ENCODE measurements at places on chromosomes 1 and 21. TPM values are rescaled to one million over a fixed set of nuclear protein-coding genes. Genes with fewer than 3 reads are reported as not detected.

Gene NMNAT2
- total RNA-seq, result 0.28 TPM

Gene FBLIM1
- total RNA-seq, result 1.6 TPM

Gene DNAJC28
- total RNA-seq, result 1.2 TPM

Gene CLCA1
- total RNA-seq, result 0.14 TPM

Gene IVL
- total RNA-seq, result 0.57 TPM

Gene BTG2
- 174 TPM for total RNA-seq

Gene RXRG
- 0.47 TPM for total RNA-seq

Gene PLA2G2A
- 0.28 TPM for total RNA-seq

Gene AQP10
- total RNA-seq, result 0.05 TPM

Gene XKR8
- 1.3 TPM for total RNA-seq

Gene CFAP141
- not detected for total RNA-seq

Gene TCP10L
- total RNA-seq, result 1.0 TPM

Gene HPCA
- total RNA-seq, result 0.24 TPM

Gene NLRP3
- total RNA-seq, result 1.7 TPM

Gene EXO1
- 19.6 TPM for total RNA-seq

Gene DNAJC8
- total RNA-seq, result 146 TPM

Gene TNFRSF14
- 72.4 TPM for total RNA-seq

Gene RGS7
- 0.05 TPM for total RNA-seq

Gene CFHR3
- not detected for total RNA-seq

Gene SLC2A5
- 1.5 TPM for total RNA-seq

Gene HMGCS2
- 1.5 TPM for total RNA-seq

Gene FALEC
- total RNA-seq, result 0.19 TPM

Gene HSD3B2
- total RNA-seq, result 0.42 TPM

Gene BCL2L15
- total RNA-seq, result 0.76 TPM

Gene AIM2
- total RNA-seq, result 3.8 TPM

Gene CBR3
- total RNA-seq, result 1.5 TPM

Gene LAMC1
- total RNA-seq, result 20.5 TPM

Gene TDRD10
- 0.47 TPM for total RNA-seq

Gene TIE1
- total RNA-seq, result 4.8 TPM

Gene RNF2
- 19.3 TPM for total RNA-seq

Gene FCAMR
- 0.19 TPM for total RNA-seq

Gene RSPH1
- 0.38 TPM for total RNA-seq

Gene LIPI
- total RNA-seq, result not detected

Gene OLIG2
- total RNA-seq, result 0.05 TPM

Gene NAXE
- 64.4 TPM for total RNA-seq

Gene ZNHIT6
- total RNA-seq, result 10.0 TPM

Gene BTBD8
- 2.9 TPM for total RNA-seq

Gene C1orf50
- 4.0 TPM for total RNA-seq

Gene RGS4
- total RNA-seq, result 0.66 TPM

Gene FLG2
- total RNA-seq, result 0.05 TPM

Gene UBL4B
- not detected for total RNA-seq

Gene PDXK
- total RNA-seq, result 33.3 TPM

Gene MTMR11
- total RNA-seq, result 0.90 TPM

Gene OR2T29
- total RNA-seq, result not detected

Gene S100A4
- total RNA-seq, result 76.8 TPM

Gene IQCC
- total RNA-seq, result 3.0 TPM

Gene SLC1A7
- under 0.01 TPM for total RNA-seq

Gene C1orf167
- 0.14 TPM for total RNA-seq

Gene SPAG17
- total RNA-seq, result 0.33 TPM

Gene TAS1R2
- not detected for total RNA-seq

Gene EFHD2
- 36.3 TPM for total RNA-seq

Gene APOBEC4
- not detected for total RNA-seq

Gene CLEC20A
- total RNA-seq, result 0.28 TPM

Gene TTC22
- 3.0 TPM for total RNA-seq

Gene PTPN22
- total RNA-seq, result 51.1 TPM
